ENCODE measurements at places on chromosomes 1 and 21.

DNA sequence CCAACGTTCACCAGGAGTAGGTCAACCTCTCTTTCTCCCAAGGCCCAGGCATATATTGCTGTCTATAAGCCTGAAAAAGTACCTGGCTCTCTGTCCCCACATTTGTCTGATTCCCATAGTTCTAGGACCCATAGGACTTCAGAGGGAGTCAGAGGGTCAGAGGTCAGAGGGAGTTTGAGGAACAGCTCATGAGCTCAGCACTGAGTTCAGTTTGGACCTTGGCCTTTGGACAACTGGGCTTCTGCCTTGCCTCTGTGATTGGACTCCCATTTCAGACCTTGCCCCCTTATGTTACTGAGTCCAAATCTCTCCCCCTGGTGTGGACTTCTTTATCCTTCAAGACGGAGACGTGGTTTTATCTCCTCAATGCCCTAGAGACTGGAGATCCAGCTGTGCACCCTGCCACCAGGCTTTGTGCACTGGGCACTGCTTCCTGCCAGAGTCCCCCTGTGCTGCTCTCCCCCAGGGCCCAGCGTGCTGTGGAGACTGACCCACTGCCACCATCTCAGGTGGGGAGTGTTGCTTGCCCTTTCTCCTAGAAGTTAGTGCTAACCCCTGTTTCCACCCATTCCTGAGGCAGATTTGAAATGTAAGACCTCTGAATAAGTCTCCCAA, 3.2 kb downstream of the CTSE start:
- no peak for DNase-seq

- DNase-seq = no peak
These were observed 28.4 kb upstream of the KIAA0040 start for GRCh38 chr1:175220853-175221556.

DNA sequence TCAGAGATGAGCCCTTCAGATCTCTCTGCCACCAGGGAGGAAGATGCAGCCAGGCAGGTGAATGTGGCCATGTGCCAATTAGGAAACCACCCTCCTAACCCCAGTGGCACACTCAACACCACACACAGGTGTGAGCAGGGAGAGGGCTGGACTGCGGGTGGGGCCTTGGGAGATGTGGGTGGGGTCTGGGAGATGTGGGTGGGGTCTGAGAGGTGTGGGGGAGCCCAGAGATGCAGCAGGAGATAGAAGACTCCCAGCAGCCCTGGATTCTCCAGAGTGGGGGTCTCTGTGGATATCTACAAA, 43.2 kb upstream of the COL6A1 start:
- no peak for DNase-seq

- no peak for DNase-seq
These were observed 286.7 kb downstream of the HLX start for GRCh38 chr1:221165839-221166500.

DNA sequence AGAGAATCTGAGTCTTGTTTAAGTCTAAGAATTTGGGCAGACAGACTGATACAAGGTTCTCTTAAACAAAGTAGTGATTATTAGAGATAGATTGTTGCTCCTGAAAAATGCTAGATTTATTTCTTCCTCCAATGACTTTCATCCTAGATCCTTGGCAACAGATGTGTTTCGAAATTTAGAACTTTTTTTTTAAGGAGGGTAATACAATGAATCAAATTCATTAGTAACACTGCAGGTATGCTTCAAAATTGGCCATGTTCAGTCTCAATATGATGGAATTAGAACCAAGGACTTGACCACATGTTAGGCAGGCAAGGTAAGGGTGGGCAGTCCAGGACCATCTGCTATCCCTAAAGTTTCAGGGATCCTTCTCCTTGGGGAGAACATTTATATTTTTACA, 4.5 kb upstream of the LCE1F start:
- no peak for DNase-seq

DNA sequence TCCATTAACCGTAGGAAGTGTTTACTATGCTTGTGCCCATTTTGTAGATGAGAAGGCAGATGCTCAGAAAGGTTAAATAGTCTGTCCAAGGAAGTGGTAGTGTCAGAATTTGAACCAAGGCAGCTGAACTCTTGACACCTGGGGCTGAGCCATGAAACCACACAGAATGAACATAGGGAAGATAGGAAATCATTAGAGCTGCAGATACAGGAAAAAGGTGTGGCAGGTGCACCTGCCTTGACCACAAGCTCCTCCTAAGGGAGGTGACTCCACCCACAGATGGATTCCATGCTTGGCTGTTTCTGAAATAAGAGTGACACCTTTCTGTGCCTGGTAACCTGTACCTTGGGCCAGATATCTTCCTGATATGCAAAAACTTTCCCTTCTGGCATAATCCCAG, 69.9 kb upstream of the IGSF21 start:
- DNase-seq = peak; percentile 23

GRCh38 chr1:9340864-9341263, 48.2 kb downstream of the SPSB1 start:
- DNase-seq = no peak

- no peak for DNase-seq
These were observed 3.9 kb downstream of the RCC1 start for GRCh38 chr1:28509705-28510272.

- DNase-seq = no peak
These were observed 949.3 kb downstream of the MRPL39 start for GRCh38 chr21:24658026-24658425.

GRCh38 chr1:206736878-206737728, 33.5 kb upstream of the IL19 start:
- no peak for DNase-seq

DNA sequence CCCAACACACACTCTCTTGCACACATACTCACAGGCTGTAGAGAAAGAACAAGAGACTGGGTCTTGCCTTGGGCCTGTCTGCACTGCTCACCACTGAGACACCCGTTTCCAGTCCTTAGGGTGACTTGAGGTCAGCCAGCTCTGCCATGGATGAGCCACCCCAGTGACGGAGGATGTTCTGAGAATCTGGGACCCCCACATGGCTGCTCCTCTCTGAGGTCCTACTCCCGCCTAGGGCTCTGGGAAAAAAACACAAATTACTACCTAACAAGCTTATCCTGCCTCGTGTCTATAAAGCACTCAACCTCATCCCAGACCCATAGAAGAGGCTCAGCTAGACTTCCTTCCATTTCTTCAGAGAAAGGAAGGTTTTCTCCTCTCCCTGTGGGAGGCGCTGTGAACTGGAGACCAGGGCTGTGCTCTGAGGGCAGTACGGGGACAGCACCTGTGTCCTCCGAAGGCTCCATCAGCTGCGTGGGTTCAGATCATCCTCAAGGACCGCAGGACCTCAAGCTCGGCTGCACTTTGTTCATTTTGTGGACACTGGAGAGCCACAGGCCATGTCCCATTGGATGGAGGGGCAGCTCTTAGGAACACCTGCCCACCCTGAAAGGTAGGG, 4.3 kb upstream of the CLEC20A start:
- DNase-seq = no peak

- DNase-seq = no peak
These were observed 204.7 kb upstream of the PROX1 start for GRCh38 chr1:213782941-213783672.

DNA sequence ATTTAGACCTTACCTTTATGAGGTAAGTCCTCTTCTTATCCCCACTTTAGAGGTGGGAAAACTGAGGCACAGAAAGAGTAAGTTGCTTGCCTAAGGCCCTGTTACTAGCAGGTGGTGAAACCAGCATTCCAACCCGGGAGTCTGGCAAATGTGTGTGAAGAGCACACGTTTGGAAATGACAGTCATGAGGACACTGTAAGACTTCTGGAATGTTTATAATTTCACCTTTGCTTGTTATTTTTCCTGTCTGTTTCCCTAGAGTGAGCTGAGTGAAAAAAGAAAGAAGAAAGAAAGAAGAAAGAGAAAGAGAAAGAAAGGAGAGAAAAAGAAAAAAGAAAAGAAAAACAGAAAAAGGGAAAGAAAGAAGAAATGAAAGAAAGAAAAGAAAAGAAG, 21.2 kb upstream of the LGALS8 start:
- no peak for DNase-seq

GRCh38 chr21:25496825-25497482, 110.3 kb downstream of the MRPL39 start:
- DNase-seq = no peak

- DNase-seq = no peak
These were observed 95.8 kb downstream of the VWA5B1 start for GRCh38 chr1:20386323-20387081.

GRCh38 chr21:18522181-18522972, 118.8 kb upstream of the TMPRSS15 start:
- no peak for DNase-seq

GRCh38 chr1:35637401-35637809, 3.9 kb downstream of the PSMB2 start:
- no peak for DNase-seq

- no peak for DNase-seq
These were observed 14.4 kb upstream of the CAMTA1 start for GRCh38 chr1:6770751-6771440.

- no peak for DNase-seq
These were observed 13.7 kb downstream of the LRRC8B start for GRCh38 chr1:89538361-89538760.

- DNase-seq = no peak
These were observed 9.3 kb upstream of the F3 start for GRCh38 chr1:94550800-94551241.

- DNase-seq = no peak
These were observed 80.7 kb downstream of the SMYD2 start for GRCh38 chr1:214361636-214362035.

- DNase-seq = no peak
These were observed 83.2 kb downstream of the TM2D1 start for GRCh38 chr1:61641578-61642336.

DNA sequence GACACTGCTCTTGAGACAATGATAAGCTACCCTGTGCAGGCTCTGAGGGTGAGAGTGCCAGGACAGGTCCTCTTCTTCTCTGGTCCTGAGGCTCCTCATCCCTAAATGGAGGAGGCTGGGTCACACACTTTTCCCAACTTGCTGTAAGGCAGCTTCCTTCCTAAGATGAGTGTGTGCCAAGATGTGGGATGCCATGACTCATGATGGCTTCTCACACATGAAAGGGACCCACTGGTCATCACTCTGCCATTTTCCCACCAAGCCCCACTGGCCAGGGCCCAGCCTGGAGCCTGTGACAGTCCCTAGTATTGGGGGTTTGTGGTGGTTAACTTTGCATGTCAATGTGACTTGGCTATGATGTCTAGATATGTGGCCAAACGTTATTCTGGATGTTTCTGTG, 54.4 kb downstream of the CNIH3 start:
- DNase-seq = no peak

- DNase-seq = no peak
These were observed 97.8 kb downstream of the BEND5 start for GRCh38 chr1:48678710-48679505.

GRCh38 chr1:177884479-177885021, 85.3 kb downstream of the SEC16B start:
- no peak for DNase-seq

GRCh38 chr21:42508371-42508770, 5.3 kb upstream of the SLC37A1 start:
- no peak for DNase-seq

DNA sequence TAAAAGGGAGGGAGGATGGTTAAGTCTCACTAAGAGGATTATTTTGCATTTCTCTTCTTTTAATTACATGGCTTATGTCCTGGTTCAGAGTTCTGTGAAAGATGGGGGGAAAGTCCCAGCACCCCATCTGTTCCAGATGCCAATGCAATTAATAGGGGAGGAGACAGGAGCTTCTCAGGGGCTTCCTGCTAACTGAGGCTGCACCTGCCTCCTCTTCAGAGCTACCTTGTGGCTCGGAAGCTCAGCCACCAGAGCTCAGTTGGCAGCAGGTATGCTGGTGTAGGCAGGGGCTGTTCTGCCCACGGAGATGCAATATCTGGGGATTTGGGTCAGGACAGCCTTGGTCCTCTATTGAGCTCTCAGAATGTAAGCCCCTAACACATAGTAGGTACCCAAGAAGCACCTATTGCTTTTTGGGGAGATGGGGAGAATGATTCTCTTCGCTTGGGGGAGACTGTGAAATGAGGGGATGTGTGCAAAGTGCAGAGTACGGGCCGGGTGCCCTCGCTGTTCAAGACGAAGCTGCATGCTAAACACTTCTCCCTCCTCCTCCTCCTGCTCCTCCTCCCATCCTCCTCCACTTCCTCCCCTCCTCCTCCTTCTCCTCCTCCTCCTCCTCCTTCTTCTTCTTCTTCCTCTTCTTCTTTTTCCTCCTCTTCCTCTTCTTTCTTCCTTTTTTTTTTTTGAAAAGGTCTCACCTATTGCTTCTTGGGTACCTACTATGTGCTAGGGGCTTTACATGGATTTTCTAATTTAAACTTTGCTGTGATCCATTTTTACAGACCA, 279.0 kb downstream of the PTPRU start:
- no peak for DNase-seq

GRCh38 chr1:28560886-28561285, 8.0 kb downstream of the TRNAU1AP start:
- DNase-seq = no peak

DNA sequence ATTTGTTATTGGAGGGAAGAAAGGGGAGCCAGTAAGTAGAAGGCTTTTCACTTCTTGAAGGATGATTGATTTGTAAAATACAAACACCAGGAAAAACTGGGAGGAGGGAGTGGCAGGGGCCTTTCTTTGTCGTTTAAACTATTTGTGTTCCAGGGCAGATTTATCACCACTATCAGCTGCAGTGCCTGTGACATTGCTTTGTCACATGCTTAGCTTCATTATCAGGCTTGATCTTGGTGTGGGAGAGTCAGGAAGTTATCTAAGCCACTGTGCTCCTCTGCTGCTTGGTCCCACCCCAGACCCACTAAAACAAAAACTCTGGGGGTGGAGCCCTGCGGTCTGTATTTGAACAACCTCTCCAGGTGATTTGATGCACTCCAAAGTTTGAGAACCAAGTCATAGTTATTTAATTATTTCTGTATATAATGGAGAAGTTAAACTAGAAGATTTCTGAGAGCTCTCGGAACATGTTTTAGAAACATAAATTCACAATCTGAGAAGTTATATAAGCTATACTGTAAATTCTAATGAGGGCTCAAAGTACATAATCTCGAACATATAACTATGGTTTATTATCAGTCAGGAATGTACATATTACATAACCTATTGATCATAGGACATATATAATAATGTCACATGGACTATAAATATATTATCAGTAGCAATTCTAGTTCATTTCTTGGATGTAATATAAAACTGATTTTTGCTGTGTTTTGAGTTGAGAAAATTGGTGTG, 87.9 kb downstream of the CDC14A start:
- DNase-seq = peak; percentile 37

GRCh38 chr1:156012051-156012817, 8.5 kb downstream of the SSR2 start:
- no peak for DNase-seq

- DNase-seq = no peak
These were observed 4.3 kb upstream of the KRTAP13-1 start for GRCh38 chr21:30391492-30392025.

- DNase-seq = no peak
These were observed 63.0 kb downstream of the TGFB2 start for GRCh38 chr1:218408135-218408534.

GRCh38 chr1:47738560-47739182, 258.5 kb downstream of the TRABD2B start:
- peak; percentile 17 for DNase-seq
